NCI-H1436 treated with DMSO at 0.1 percent for 48 hours (cell line): ENCODE measurements at places on chromosomes 1 and 21.

DNA sequence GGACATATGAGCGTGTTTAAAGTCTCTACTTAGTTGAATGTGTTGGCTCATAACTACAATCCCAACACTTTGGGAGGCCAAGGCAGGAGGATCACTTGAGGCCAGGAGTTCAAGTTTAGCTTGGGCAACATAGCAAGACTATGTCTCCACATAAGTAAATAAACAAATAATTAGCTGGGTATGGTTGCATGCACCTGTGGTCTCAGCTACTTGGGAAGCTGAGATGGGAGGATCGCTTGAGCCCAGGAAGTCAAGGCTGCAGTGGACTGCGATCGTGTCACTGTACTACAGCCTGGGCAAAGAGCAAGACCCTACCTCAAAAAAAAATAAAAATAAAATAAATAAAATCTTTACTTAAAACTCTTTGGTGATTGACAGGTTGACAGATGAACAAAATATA lies 13.0 kb upstream of the PDIK1L start:
- no peak for DNase-seq

DNA sequence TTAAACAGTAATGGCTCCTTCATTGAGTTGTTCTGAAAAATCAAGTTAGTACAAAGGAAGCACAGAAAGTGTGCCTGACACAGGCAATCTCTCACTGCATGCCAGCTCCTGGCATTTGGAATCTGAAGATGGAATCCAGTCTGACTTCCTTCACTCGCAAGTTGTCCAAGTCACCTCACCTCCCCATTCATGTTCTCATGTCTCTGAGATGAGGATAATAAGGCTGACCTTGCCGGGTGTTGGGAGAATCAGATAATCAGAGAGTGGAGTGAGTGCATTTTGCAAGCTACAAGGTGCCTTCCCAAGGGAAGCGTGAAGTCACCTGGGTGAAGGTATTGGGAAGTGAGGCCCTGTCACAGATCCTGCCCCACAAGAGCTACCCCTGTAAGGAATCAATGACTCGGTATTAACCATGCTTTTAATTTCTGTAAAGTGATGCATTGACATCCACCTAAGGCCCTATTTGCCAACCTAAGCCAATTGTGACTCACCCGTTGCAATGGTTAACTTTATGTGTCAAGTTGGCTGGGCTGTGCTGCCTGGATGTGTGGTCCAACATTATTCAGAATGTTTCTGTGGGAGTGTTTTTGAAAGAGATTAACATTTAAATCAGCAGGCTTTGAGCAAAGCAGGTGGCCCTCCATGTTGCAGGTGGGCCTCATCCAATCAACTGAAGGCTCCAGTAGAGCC lies 62.5 kb upstream of the TARBP1 start:
- no peak for DNase-seq

- DNase-seq, result no peak
Observed at GRCh38 chr1:240351690-240352089, 260.0 kb downstream of the FMN2 start.

- no peak for DNase-seq
Observed at GRCh38 chr1:151347523-151348246, 633 bp upstream of the RFX5 start.

DNA sequence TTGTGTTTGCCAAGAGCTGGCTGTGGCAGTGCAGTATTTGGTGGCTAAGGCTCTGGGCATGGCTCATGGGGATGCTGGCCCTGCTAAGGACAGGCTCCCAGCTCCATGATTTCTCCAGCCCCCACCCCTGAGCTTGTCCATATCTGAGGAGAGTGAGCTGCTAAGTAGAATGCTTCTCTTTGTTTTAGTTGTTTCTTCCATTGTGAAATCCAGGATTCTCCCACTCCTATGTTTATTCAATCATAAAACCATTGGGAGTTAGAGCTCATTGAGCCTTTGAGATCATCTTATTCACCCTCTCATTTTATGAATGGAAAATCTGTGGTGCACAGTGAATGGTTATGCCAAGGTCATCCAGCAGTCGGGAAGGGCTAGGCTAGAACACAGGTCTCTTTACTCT lies 188.8 kb downstream of the TNR start:
- no peak for DNase-seq

GRCh38 chr1:87335175-87335884 lies 6.7 kb downstream of the LMO4 start:
- no peak for DNase-seq

- no peak for DNase-seq
Observed at GRCh38 chr1:117205368-117205767, 5.4 kb downstream of the VTCN1 start.

GRCh38 chr21:39434950-39435349 lies 10.6 kb downstream of the LCA5L start:
- DNase-seq, result no peak

- no peak for DNase-seq
Observed at GRCh38 chr21:45421071-45421845, 16.3 kb downstream of the COL18A1 start.

DNA sequence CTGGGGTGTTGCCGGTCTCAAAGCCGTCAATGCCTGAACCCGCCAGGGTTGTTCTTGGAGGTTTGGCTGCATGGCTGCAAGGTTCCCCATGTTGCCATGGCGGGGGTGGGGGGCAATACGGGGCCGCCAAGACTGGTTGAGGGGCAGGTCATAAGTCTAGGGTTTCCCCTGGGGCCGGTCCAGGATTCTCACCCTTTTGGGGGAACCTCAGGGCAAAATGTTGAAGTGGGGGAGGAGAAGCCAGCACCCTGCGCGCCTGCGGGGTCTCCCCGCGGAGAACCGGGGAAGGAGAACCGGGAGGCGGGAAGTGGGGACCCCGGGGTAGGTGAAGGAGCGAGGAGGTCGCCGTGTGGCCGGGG lies 401 bp upstream of the ARHGEF10L start:
- no peak for DNase-seq

- DNase-seq, result no peak
Observed at GRCh38 chr1:29196863-29197589, 15.3 kb upstream of the SRSF4 start.

GRCh38 chr1:116064616-116065015 lies 46.6 kb upstream of the MAB21L3 start:
- DNase-seq, result no peak

DNA sequence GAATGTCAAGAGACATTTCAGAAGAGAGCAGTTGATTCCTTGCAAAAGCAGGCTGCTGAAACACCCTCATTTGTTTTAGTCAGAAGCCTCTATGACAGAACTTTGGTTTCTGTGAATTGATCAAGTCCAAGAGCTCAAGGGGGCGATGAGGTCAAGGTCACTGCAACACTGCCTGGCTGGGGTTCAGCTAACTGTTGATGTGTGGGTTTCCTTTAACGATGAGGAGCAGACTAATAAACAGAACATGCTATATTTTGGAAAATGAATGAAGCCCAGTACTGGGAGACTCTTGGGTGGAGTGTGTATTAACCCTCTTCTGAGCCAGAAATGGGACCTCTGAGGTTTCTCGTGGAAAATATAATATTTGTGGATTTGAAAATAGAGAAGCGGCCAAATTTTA lies 109.3 kb downstream of the ZC3H11B start:
- DNase-seq, result no peak

- no peak for DNase-seq
Observed at GRCh38 chr1:214475331-214475730, 76.1 kb downstream of the PTPN14 start.

GRCh38 chr1:111669268-111669667 lies 49.7 kb downstream of the RAP1A start:
- no peak for DNase-seq
